Glomerular endothelial cell (primary cell): ENCODE measurements at places on chromosomes 4 and X.

DNA sequence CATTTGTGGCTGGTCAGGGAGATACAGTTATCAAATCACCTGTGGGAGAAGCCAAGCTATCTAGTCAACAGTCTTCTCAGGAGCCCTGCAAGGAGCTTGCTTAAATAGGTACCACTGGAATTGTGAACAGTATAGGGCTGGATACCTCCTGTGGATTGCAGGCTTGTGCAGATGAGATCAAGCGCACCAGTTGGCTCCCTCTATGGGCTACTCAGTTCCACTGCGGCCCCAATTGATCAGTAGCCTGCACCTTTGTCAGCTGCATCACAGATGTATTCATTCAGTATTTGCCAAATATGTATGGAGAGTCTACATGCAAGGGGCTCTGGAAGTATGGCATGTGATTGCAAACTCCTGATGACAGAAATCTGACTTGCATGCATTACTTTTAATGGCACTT lies 28.6 kb downstream of the TEX13A start:
- no peak for DNase-seq

GRCh38 chr4:42341518-42342026 lies 55.7 kb upstream of the SHISA3 start:
- DNase-seq, result no peak

DNA sequence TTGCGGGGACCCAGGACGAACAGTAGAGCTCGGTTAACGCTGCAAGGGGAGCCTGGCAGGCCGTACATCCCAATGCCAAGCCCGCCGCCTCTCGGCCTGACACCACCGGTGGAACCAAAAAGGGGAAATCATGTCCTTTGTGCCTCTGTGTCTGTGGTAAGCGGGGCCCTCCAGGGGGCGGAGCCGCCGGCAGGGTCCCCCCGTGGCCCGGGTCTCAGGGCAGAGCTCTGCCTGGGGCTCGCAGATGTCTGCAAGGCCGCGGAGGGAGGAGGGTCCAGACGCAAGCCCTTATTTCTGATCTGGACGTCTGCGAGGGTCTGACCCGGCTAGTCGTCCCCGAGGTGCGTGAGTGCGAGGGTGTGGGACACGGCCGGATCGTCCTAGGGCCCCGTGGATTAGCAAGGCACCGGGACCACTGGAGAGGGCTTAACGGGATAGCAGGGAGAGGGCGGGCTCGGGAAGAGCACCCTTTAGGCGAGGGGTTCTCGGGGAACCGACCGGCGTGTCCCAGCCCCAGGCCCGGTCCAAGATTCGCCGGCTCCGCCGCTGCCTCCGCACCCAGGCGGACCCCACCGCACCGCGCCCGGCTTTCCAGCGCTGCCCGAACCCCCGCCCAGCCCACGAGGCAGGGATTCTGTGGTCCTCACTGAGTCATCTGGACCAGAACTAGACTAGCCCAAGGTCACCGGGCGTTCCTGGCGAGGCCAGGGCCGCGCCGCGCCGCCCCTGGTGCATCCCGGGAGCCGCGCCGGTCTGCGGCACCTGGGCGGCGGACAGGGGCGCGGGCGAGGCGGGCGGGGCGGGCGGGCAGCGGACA lies 863 bp upstream of the FAM193A start:
- DNase-seq, result no peak

DNA sequence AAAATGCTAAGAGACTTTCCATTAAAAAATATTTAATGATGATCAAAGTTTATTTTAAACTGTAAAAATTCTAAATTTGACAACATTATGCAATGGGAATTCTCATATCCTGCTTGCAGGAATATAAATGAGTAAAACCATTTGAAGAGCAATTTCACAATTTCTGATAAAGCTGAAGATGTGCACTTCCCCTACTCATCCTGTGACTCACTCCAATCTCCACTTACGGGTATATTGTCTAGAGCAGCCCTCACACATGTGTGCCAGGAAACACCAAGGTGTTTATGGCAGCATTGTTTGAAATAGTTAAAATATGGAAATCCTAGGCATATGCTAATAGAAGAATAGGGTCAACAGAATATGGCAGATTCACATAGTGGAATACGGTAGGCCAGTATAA lies 158.4 kb downstream of the PDHA2 start:
- DNase-seq, result no peak

GRCh38 chrX:14864631-14865030 lies 8.2 kb downstream of the FANCB start:
- no peak for DNase-seq

GRCh38 chr4:29805916-29806480 lies 914.2 kb upstream of the PCDH7 start:
- DNase-seq, result no peak

GRCh38 chrX:88613338-88613737 lies 133.7 kb upstream of the CPXCR1 start:
- no peak for DNase-seq

- DNase-seq, result no peak
These were observed 486 bp downstream of the CLCN3 start for GRCh38 chr4:169620880-169621248.

DNA sequence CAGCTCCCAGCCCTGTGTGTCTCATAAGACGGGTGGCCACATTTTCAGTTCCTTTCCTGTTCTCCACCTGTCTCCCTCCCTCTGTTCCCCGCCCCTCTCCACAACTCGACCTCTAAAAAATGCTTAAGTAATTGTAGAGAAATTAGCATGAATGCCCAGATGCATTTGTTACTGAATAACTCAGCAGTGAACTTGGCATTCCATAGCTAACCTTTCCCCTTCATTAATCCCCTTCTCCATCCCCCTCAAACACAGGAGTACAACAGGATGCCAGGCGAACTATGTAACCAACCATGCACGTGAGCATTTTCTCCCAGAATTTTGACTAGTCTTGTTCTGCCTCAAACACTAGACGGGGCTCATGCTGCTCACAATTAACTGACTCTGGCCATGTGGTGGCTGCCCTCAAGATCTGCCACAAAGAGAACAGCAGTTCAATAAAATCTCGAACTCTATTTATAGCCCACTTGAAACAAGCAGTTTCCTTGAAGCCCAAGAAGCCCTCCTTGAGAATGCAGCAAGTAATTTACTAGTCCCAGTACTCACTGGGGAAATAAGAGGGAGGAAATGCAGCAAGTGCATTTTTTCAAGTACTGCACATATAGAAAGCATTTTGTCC lies 351.2 kb downstream of the ARHGAP24 start:
- DNase-seq, result no peak

DNA sequence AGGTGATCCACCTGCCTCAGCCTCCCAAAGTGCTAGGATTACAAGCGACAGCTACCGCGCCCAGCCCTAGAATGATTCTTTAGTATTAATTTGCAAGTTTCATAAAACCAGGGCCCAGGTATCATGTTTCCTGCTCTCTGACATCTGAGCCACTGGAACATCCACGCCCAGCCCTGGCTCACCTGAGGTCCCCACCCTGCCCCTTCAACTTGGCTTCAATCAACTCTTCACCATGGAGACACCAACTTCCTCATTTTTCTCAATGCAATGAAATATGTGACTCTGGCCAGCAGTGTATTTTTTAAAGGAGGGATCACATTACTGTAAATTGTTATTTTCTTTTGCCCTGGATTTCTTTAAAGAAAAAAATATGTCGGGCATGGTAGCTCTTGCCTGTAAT lies 3.9 kb downstream of the PRSS12 start:
- DNase-seq, result no peak

GRCh38 chr4:27141530-27141929 lies 280.9 kb downstream of the STIM2 start:
- no peak for DNase-seq

DNA sequence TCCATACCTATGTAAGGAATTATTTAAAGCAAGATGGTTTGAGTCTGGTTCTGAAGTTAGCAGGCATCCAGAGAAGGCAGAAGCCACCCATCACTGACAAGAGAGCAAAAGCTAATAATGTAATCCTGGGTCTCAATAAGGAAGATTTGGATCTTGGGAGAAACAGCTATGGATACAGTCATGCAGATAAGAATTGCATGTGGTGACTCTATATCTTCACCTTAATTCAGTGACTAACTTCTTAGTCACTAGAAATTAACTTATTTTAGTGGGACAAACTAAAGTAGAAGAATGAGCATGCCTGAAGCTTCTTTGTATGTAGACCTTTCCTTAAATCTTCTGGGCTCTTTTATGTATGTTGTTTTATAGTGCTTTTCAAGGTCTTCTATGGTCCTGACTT lies 66.6 kb downstream of the ATP10D start:
- no peak for DNase-seq

GRCh38 chrX:7943600-7944245 lies 16.5 kb upstream of the PNPLA4 start:
- no peak for DNase-seq
